ENCODE measurements at places on chromosomes 2 and 18.
A peak's percentile ranks its signal among the peaks of the same experiment; 100 is the strongest.

DNA sequence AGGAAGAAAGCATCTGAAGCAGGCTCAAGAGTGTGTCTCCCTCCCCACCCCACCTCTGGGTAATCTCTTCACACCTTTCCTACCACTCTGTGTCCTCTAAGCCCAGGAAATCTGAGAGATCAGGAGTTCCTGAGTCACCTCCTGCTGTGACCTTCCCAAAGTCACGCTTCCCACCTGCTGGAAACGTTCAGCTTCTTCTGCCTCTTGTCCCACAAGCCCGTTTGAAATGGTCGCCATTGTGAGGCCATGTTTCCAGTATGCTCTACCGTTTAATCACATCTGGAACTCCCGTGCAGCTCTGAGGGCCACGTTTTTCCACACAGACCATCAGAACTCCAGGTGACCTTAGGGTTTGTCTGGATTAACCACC is 25.9 kb downstream of the GREB1 start:
- no peak for DNase-seq

DNA sequence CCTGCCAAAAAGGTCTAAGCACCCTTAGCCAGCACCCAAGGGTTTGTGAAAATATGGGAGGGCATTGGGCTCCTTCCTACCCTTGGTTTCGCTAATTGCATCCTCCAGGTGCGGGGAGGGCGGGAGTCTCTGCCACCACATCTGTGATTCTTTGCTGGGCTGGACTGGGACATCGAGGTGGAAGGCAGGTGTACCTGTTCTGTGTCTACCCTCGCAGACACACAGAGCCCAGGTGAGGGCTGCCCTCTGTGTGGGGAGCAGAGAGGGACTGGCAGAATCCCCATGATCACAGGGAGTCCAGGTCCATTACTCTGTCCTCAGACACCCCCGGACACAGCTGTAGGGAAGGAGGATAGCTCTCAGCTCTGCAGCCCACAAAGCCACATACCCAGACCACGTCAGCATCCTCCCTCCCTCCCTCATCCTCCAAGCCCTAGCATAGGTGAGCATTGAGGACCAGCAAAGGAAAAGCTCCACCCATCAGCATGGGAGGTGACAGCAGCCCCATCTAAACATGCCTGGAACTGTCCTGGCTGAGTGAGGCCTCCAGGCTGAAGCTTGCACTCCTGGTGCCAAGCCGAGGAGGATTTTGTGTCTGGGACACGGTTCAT is 49.8 kb downstream of the PLB1 start:
- DNase-seq, result no peak

DNA sequence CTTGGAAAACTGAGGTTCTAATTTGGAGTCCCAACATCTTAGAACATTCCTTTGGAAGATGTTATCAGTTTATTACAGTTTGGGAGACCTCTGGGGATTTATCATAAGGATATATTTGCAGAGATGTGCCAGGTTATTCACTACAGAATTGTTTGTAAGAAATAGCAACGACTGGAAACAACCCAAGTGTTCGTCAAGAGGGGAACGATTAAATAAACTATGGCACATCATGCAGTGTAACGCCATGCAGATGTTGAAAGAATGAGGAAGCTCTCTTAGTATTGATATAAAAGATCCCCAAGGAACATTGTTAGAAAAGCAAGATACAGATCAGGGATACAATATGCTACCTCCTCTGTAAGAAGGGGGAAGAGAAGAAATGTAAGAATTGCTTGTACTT is 210.6 kb downstream of the TMEM247 start:
- DNase-seq, result no peak

- DNase-seq, result no peak
Observed at GRCh38 chr2:129757366-129757914, 222.0 kb upstream of the RAB6C start.

- peak; percentile 64 for DNase-seq
Observed at GRCh38 chr2:54455131-54455562, 980 bp upstream of the SPTBN1 start.

DNA sequence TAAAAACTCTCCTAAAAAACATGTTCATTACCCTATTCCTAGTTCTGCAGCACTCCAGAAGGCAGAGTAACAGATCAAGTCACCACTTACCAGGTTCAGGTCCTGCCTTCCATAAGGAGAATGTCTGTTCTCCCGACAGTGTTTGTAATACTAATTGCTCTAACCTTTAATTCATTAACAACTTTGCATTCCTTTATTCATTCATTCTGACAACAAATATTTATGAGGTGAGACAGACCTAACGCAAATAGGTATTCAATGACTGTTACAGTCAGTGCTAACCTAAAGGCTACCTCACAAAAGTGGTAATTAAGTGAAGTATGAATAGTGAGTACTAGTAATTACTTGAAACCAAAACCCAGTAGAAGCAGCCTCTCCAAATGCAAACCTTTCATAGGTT is 224.0 kb downstream of the AFF3 start:
- DNase-seq, result no peak

DNA sequence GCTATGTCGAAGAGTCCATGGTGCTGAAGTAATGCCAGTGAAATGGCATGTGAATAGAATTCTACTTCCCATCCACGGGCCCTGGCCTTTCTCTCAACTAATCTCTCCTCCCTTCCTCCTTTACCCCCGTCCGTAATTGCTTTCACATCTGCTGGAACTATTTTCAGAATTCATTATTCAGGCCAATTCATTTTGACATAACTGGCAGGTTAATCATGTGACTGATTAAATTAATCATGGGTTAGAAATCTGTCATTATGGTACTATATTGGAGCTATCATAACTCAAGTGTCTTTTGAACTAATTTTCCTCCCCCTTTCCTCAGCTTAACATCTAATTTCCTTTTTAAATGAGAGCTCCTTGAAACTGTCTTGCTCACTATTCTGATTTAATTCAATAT is 66.9 kb downstream of the ZDBF2 start:
- no peak for DNase-seq

DNA sequence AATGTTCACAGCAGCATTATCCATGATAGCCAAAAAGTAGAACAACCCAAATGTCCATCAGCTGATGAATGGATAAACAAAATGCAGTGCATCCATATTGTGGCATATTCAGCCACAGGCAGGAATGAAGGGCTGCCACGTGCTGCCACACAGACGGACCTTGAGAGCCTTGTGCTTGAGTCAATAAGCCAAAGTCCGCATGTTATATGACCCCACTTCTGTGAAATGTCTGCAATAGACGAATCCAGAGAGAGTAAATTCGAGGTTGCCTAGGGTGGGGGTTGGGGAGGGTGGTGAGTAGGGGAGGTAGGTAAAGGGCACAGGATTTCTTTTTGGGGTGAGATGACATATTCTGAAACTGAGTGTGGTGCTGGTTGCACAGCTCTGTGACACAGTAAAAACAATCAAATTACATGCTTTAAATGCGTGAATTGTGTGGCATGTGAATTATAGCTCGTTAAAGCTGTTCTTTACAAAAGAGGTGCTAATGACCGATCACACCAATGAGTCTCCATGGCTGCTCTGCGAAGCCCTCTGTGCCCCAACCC is 38.9 kb upstream of the LDLRAD4 start:
- DNase-seq, result no peak

GRCh38 chr2:112784199-112785189 is at the start of gene IL1A:
Gene IL1A (minus strand): TSS chr2:112784493. CDS start chr2:112783770, 723 bp downstream.
- DNase-seq, result no peak

GRCh38 chr2:240507778-240508251 is 50.0 kb downstream of the ANKMY1 start:
- DNase-seq, result no peak

GRCh38 chr2:85215448-85216401 is 82.5 kb downstream of the TCF7L1 start:
- DNase-seq, result peak; percentile 76

GRCh38 chr2:64540615-64541014 is 16.5 kb downstream of the AFTPH start:
- DNase-seq, result no peak

GRCh38 chr2:166882851-166883250 is 5.4 kb upstream of the XIRP2 start:
- no peak for DNase-seq

DNA sequence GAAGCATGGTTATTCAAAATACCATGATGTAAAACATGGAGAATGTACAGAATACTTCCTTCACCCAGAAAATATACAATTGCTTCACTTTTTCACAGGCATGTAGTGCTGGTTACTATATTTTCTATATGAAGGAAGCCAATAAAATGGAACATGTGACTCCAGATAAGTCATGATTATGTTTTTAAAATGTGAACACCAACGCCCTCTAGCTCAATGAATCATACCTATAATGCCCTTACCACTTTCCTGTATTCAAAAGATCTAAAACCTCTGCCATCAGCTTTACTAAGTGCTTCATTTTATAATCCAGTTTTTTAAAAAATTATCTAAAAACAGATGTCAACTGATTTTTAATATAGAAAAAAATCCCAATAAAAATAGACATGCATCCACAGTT is 59.9 kb downstream of the SMAD2 start:
- DNase-seq, result no peak

Data from midbrain (tissue), 1 donor.